ENCODE measurements at places on chromosomes 3 and 15. TPM values are rescaled to one million over a fixed set of nuclear protein-coding genes. Genes with fewer than 3 reads are reported as not detected.

DNA sequence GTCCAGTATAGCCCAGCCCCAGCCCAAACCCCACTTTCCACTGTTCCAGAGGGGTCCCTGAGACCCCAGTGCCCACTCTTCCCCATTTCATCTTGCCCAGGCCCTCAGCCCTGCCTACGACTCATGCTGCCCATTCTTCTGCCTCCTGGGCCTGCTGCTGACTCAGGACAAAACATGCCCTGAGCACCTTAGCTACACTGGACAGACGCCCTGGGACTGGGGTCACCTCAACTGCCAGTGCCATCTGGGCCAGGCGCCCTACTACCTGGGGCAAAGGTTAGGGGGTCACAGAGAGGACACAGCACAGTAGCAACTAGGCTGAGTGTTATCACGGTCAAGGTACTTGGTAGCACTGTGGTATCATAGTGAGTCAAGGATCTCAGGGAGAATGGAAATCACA is 2.6 kb upstream of the LAMB2 start:
- no peak for DNase-seq

The GP9 gene
- not detected for total RNA-seq

The C3orf52 gene
- 82.8 TPM for total RNA-seq

DNA sequence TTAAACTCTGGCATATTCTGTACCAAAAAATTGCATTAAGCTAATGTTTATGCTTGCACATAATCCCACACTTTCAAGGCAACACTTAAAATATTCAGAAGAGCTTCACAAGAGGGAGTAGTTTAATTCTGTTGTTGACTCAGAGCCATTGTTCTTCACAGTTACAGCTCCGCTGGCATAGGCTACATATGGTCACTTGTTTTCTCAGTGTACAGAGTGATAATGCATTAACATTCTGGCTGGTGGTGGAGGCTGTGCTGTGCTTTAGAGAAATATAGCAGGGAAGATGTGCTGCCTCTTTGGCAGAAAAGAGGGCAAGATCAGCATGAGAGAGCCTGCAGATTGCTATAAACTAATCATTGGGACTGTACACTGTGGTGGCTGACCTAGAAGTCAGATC is 13.3 kb downstream of the NLGN1 start:
- DNase-seq, result no peak

The EPHB1 gene
- total RNA-seq, result 14.2 TPM

DNA sequence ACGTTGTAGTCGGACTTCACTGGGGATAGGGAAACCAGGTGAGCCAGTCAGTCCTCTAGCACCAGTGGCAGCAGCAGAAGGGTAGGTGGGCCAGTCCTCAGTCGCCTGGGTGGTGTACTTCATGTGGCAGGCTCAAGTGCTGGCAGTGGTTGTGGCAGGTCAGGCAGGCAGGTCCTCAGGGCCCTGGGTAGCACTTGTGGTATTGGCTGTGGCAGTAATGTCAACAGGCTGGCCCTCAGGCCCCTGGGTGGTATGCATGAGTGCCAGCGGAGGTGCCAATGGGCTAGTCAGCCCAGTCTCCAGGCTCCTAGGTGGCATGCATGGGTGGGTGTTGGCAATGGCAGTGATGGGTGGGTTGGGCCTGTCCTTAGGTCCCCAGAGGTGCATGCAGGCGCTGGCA is 40.6 kb downstream of the FAIM start:
- no peak for DNase-seq

DNA sequence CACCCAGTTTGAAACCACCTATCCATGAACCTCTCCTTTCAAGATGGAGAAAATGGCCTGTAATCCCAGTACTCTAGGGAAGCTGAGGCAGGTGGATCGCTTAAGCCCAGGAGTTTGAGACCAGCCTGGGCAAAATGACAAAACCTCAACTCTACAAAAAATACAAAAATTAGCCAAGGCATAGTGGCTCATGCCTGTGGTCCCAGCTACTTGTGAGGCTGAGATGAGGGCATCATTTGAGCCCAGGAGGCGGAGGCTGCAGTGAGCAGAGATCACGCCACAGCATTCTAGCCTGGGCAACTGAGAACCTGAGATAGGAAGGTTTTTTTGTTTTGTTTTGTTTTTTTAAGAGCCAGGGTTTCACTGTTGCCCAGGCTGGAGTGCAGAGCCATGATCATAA is 5.4 kb downstream of the TKT start:
- no peak for DNase-seq

The LRRC31 gene
- total RNA-seq, result not detected

GRCh38 chr3:1666865-1667264 is 431.8 kb upstream of the CNTN4 start:
- no peak for DNase-seq

DNA sequence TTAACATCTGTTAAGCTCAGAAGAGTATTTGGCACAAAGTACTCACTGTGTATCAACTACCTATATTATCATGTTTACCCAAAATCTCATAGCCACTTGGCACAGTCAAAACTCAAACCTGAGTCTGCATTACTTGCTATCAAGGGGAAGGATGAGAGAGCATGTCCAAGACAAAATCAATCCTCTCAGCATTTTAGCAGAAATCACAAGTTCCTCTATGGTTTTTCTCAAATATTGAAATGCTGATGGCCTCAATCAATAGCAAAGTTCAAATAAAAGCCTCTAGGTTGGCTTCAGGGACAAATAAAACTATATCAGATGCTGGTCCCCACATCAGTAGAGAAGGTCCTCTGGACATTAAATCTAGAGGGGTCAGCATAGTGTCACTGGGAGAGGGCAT is 14.3 kb downstream of the TBC1D2B start:
- DNase-seq, result no peak

GRCh38 chr3:69998759-69999139 is 784 bp upstream of the SAMMSON start:
- no peak for DNase-seq

The MAP6D1 gene
- 19.2 TPM for total RNA-seq

The ZNF770 gene
- 96.7 TPM for total RNA-seq

The SEMA3F gene
- 106 TPM for total RNA-seq

DNA sequence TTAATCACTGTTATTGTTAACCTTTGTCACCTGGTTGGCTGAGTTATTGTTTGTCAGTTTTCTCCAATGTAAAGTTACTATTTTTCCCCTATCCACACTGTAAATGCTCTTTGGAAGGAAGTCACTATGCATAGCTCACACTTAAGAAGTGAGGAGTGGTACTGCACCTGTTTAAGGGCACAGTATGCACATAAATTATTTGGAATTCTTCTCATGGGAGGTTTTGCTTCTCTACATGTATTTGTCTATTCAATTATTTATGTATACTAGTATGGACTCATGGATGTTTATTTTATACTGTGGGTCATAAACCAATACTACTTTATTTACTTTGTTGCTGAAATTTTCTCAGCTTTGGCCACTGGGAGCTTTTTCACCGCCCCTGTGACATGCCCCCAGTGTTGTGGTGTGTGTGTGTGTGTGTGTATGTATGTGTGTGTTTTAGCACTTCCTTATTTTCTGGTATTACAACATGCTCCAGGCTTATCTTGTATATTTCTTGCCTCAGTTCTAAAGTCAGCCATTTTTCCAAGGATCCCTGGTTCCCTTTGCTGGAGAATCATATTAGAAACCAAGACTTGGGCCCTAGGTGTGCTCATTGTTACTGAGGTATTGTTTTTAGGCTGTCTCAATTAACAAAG is 290.5 kb downstream of the KBTBD8 start:
- no peak for DNase-seq

The PLSCR4 gene
- total RNA-seq, result 47.2 TPM

The ACSBG1 gene
- total RNA-seq, result 88.2 TPM

- no peak for DNase-seq
Observed at GRCh38 chr3:129654131-129654530, 47.7 kb upstream of the PLXND1 start.

DNA sequence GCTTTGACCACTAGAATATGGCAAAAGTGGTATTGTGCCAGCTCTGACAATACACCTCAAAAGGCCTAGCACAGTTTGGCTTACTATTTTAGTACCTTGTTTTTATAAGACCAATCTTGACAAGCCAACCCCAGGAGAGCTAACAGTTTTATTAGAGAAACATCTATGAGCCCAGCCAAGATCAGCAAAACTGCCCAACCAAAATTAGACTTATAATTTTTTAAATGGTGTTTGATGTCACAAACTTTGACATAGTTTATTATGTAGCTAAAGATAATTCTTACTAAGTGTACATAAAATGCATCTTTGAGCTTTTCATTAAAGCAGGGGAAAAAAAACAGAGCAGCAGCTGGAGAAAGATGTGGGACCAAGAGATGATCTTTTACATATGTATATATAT is 537.5 kb downstream of the ZPLD1 start:
- DNase-seq, result no peak

DNA sequence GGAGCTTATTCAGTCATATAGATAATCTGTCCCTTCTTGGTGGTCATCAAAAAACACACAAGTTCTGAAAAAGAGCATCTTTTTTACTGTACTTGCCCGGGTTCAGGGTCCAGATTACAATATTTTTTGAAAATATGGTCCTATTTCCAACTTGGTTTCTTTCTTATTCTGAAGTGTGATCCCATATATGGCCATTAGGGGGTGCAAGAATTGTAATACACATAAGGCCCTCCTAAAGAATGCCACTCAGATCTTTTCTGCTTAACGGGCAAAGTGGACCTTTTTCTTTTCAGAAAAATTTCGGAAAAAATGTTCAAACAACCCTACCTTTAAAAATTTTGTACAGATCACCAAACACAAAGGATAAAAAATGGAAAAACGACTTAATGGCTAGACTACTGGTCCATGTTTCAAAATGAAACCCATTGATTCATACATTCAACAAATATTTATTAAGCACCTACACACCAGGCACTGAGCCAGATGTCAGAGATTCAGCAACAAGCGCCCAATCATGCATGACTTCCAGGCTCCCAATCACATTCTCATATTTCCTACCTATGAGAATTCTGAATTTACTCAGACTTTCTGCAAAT is 102.0 kb upstream of the MYRIP start:
- no peak for DNase-seq

The SKOR1 gene
- total RNA-seq, result 2.2 TPM

- no peak for DNase-seq
Observed at GRCh38 chr3:177026505-177027277, 170.6 kb downstream of the TBL1XR1 start.

The FHIT gene
- 5.6 TPM for total RNA-seq

Data from lower leg skin (tissue), 4 donors.